ENCODE measurements at places on chromosomes 1 and 21. TPM values are rescaled to one million over a fixed set of nuclear protein-coding genes. Genes with fewer than 3 reads are reported as not detected.

- no peak for DNase-seq
These were observed 27.5 kb downstream of the ERG start for GRCh38 chr21:38470755-38471154.

GRCh38 chr1:228205526-228206436 is 2.1 kb upstream of the OBSCN start:
- DNase-seq, result no peak

DNA sequence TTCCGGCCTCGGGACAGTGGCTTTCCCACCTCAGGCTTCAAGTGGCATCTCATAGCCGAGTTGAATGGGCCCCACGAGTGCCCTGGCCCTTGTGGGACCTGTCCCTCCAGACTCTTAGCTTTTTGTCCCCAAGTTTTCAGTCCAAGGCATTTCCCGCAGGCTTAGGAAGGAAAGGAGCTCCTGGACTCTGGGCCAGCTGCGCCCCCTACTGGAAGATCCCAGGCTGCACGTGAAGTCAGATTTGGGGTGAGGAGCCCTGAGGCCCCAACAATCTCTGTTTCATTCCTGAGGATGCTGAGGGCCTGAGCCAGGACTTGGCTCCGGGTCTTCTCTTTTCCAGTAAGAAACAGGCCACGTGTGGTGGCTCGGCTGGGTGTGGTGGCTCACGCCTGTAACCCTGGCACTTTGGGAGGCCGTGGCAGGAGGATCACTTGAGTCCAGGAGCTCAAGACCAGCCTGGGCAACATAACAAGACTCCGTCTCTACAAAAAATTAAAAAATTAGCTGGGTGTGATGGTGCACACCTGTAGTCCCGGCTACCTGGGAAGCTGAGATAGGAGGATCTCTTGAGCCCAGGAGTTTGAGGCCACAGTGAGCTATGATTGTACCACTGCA is 67.4 kb downstream of the ARHGEF10L start:
- peak; percentile 71 for DNase-seq

Gene C1orf94
- total RNA-seq, result 0.45 TPM

- no peak for DNase-seq
These were observed 2.4 kb downstream of the NTRK1 start for GRCh38 chr1:156862997-156863599.

Gene GPA33
- 0.36 TPM for total RNA-seq

DNA sequence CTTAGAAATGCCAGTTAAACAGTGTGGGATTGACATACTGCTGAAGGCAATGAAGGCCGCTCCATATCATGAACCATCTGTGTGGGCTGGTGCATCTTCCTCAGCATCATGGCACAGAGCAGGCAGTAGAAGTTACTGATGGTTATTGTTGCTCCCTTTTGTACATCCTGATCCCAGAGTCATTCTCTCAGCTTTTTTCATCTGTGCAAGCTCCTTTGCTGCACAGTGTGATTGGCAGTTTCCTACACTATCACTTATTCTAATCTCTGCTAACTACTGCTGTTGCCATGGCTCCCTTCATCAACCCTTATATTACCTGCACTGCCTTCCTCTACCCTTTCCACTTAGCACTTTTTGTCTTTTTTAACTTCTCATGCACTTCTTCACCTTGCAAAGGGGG is 16.2 kb downstream of the RGS13 start:
- DNase-seq, result no peak

GRCh38 chr1:64527165-64527564 is 57.2 kb downstream of the CACHD1 start:
- DNase-seq, result no peak

DNA sequence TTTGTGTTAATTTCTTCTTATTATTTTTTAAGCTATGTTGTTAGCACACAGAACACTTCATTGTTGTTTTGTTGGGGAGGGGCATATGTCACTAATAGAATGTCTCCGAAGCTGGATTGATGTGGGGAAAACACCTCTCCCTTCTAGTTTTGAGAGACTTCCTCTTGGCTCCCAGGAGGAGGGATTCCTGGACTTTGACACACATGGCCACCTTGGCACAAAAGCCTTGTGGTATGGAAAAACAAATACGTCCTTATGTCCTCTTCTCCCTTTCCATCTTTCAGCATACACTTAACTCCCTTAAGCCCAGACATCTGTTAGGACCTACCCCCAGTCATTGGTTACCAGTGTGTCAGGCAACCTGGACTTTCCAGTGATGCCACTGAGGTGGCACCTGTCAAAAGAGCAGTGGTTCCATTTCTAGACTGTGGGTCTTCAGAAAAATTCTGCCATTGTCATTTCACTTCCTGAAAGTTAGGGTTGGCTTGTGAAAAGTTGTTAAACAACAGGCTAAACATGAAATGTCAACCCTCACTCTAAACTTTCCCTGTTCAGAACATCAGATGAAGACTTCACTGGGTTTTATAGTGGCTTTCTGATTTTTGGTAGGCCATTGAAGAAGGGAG is 12.5 kb upstream of the ABCB10 start:
- DNase-seq, result no peak

Gene RGS13
- total RNA-seq, result not detected

Gene GRIK1
- 97.1 TPM for total RNA-seq

GRCh38 chr1:21490774-21491487 is 18.3 kb upstream of the ALPL start:
- DNase-seq, result peak; percentile 53

- DNase-seq, result no peak
These were observed 688 bp downstream of the SCAMP3 start for GRCh38 chr1:155261493-155261851.
